ENCODE measurements at places on chromosomes 1 and 21. TPM values are rescaled to one million over a fixed set of nuclear protein-coding genes. Genes with fewer than 3 reads are reported as not detected.

Gene CSMD2
- 8.8 TPM for total RNA-seq

Gene KLF17
- total RNA-seq = 0.26 TPM

Gene EFCAB7
- 7.6 TPM for total RNA-seq

Gene PRDX6
- total RNA-seq = 169 TPM

Gene RPTN
- not detected for total RNA-seq

Gene MRPL24
- 69.2 TPM for total RNA-seq

Gene AGBL4
- not detected for total RNA-seq

Measured in aortic smooth muscle cell (primary cell).